ENCODE measurements at places on chromosomes 7 and 10.

DNA sequence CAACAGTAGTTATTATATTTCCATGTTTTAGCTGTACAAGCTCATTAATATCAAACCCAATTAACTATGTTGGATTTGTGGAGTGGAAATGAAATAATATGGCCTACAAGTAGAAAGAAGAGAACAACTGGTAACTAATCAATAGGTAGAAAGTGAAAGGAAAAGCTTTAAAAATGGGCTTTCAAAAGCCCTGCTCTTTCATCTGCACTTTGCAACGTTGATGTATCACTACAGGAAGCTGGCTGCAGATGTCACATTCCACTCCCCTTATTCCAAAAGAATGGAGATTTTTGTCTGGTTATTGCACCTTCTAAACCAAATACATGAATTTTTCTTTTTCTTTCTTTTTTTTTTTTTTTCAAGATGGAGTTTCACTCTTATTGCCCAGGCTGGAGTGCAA is 11.7 kb upstream of the MKI67 start:
- H3K36me3 ChIP-seq: no peaks in the 10 kb centered on the region
- H3K4me1 ChIP-seq: no peaks in the 10 kb centered on the region
- H3K4me3 ChIP-seq: no peak overlapping the region
- H3K27ac ChIP-seq: no peak overlapping the region

DNA sequence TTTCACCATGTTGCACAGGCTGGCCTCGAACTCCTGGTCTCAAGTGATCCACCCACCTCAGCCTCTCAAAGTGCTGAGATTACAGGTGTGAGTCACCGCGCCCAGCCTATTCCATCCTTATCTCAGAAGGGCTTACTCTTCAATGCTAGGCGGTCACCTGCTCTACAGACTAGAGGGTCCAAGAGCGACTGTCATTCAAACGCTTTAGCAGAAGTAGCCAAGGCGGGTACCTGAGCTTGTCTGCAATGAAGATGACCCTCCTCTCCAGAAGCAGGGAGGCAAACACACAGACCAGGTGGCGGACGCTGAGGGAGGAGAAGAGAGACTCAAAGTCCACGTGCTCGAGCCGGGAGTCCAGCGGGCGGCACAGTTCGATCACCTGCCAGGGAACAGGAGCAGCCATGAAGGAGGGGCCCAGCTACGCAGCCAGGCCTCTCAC is 65.1 kb upstream of the MKRN1 start:
- peaks cover 4% of the 10 kb centered on the region for H3K4me1 ChIP-seq
- H3K4me3 ChIP-seq: no peak overlapping the region
- H3K27me3 ChIP-seq: peaks cover 18% of the 10 kb centered on the region
- DNase-seq: no peak

DNA sequence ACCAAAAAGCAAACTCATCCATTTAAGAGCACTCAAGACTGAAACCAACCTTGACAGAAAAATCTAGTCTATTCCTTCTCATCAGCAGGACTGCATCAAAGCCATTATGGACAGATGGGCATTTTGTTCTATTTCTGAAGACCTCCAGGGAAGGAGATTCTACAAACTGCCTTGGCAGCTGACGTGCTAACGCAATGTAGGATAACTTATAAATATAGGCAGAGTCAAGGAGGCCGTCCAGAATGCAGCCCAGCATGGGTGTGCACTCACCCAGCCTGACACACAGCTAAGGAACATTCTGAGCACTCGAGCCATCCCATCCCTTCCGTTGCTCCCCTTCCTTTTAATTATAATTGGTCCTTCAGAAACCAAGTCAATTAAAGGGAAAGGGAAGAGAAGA is 25.3 kb upstream of the NEBL start:
- DNase-seq: no peak
- H3K4me3 ChIP-seq: no peak overlapping the region
- H3K27me3 ChIP-seq: no peaks in the 10 kb centered on the region
- H3K27ac ChIP-seq: no peak overlapping the region
- H3K36me3 ChIP-seq: no peaks in the 10 kb centered on the region

- peak overlapping the region; percentile 5 for H3K27ac ChIP-seq
- H3K27me3 ChIP-seq: no peaks in the 10 kb centered on the region
- no peak for DNase-seq
- no peaks in the 10 kb centered on the region for H3K36me3 ChIP-seq
- H3K4me3 ChIP-seq: no peak overlapping the region
- H3K4me1 ChIP-seq: peaks cover 8% of the 10 kb centered on the region
Measured at GRCh38 chr10:3867454-3868270, 82.7 kb upstream of the KLF6 start.

- H3K4me3 ChIP-seq: no peak overlapping the region
- H3K4me1 ChIP-seq: no peaks in the 10 kb centered on the region
- H3K27me3 ChIP-seq: no peaks in the 10 kb centered on the region
- no peak overlapping the region for H3K27ac ChIP-seq
- no peak for DNase-seq
Measured at GRCh38 chr10:55200020-55200419, 399.0 kb upstream of the PCDH15 start.

- no peak for DNase-seq
- peaks cover 37% of the 10 kb centered on the region for H3K36me3 ChIP-seq
- H3K27me3 ChIP-seq: no peaks in the 10 kb centered on the region
- H3K27ac ChIP-seq: no peak overlapping the region
Measured at GRCh38 chr10:86446440-86446839, 75.2 kb downstream of the WAPL start.

DNA sequence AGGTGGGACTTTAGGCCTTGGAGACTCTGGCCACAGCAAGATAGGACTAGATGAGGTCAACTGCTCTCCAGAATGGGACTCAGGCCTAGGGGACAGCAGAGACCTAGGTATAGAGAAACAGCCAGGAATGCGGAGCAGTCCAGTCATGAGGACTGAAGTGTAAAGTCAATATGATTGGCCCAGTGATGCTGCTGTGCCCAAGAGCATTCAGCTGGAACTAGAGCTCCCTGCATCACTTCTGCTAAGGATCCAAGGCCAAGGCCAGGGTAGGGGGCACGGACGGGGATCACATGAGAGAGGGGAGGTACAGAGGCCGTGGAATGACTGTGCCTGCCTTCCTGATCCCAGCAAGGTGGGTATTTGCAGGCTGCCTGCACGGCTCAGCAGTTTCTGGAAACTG is 237.9 kb downstream of the FRMD4A start:
- no peak overlapping the region for H3K27ac ChIP-seq
- no peaks in the 10 kb centered on the region for H3K36me3 ChIP-seq
- H3K4me1 ChIP-seq: no peaks in the 10 kb centered on the region
- H3K27me3 ChIP-seq: no peaks in the 10 kb centered on the region

- peaks cover 41% of the 10 kb centered on the region for H3K27me3 ChIP-seq
- H3K4me1 ChIP-seq: peaks cover 6% of the 10 kb centered on the region
- no peak for DNase-seq
- H3K27ac ChIP-seq: no peak overlapping the region
- no peaks in the 10 kb centered on the region for H3K36me3 ChIP-seq
- no peak overlapping the region for H3K4me3 ChIP-seq
Measured at GRCh38 chr10:48491392-48492139, 113.3 kb downstream of the ARHGAP22 start.

DNA sequence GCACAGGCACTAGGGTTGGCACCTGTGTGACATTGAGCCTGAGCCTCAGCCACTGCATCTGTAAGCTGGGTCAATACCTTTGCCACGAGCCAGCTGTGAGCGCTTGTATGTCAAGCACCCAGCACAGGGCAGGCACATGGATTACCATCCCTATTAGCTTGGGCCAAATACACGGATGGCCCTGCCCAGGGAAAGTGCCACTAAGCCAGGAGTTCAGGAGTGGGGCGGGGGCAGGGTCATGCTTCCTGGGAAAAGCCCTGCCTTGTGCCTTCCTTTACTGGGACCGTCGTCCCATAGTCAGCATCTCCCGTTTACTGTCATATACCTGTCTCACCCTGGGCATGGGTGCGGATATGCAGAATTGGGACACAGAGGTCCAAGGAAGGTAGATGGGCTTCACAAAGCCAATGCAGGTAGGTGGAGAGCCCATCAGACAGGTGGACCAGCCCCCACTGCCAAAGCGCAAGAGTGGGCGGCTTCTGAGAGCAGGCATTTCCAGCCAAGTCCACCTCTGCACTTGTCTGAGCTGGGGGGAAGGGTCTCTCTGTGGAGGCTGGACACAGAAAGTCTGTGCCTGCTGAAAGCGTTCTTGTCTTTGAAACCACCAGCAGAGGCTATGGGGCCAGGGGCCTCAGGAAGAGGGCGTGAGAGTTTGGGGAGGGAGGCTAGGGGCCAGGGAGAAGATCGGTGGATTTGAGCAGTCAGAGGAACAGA is 72.6 kb downstream of the VWA2 start:
- DNase-seq: no peak
- no peaks in the 10 kb centered on the region for H3K36me3 ChIP-seq
- H3K27me3 ChIP-seq: no peaks in the 10 kb centered on the region
- peaks cover 2% of the 10 kb centered on the region for H3K4me1 ChIP-seq
- no peak overlapping the region for H3K4me3 ChIP-seq
- no peak overlapping the region for H3K27ac ChIP-seq

DNA sequence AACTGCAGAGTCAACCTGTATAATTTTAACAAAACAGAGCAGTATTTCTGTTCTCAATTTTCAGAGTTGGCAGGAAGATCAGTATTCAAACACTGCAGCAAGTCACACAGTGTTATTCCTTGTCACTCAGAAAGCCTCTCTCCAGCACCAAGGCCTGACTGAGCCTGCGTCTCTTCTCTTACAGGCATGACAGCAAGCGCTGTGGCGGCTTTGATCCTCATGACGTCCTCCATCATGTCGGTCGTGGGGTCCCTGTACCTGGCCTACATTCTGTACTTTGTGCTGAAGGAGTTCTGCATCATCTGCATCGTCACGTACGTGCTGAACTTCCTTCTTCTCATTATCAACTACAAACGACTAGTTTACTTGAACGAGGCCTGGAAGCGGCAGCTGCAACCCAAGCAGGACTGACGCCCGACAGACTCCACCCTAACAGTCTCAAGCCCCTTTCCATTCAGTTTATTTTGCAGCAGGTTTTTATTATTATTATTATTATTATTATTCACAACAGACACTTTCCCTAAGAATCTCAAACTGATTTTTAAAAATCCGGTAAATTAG is 28.0 kb downstream of the GUSB start:
- no peak for DNase-seq
- H3K27ac ChIP-seq: no peak overlapping the region
- peaks cover 8% of the 10 kb centered on the region for H3K36me3 ChIP-seq
- no peaks in the 10 kb centered on the region for H3K4me1 ChIP-seq

DNA sequence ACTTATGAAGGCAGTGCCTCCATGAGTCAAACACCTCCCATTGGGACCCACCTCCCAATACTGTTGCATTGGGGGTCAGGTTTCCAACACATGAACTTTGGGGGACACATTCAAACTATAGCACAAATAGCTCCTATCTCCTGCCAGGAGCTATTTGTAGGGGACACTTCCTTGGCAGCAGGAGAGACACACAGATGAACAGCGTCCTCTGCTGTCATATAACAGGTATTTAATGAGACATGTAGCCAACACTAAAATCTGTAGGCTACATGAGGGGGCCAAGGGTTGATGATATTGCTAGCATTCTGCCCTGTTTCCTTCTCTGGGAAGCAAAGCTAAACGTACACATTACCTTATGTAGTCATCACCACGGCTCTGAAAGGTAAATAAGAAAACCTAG is 2.6 kb upstream of the GPR26 start:
- no peak for DNase-seq
- no peak overlapping the region for H3K4me3 ChIP-seq
- no peaks in the 10 kb centered on the region for H3K4me1 ChIP-seq
- H3K27me3 ChIP-seq: peaks cover 18% of the 10 kb centered on the region
- H3K36me3 ChIP-seq: no peaks in the 10 kb centered on the region

DNA sequence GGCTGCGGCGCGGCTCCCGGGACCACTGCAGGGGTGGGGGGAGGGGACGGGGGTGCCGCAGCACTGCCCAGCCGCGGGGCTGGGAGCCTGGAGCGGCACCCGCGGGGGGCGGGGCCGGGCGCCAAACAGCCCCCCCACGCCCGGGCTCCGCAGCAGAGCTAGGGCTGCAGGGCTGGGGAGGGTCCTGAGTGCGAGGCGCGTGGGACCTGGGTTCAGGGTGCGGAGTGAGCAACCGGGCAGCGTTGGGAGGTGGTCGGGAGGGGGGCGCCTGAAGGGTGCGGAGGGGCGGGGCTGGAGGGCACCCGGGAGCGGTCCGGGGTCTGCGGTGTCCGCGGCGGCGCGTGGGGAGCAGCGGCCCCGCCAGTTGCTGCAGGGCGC is 528 bp downstream of the CAMK2G start:
- peaks cover 74% of the 10 kb centered on the region for H3K4me1 ChIP-seq
- H3K36me3 ChIP-seq: peaks cover 8% of the 10 kb centered on the region
- H3K27me3 ChIP-seq: no peaks in the 10 kb centered on the region
- DNase-seq: no peak
- no peak overlapping the region for H3K4me3 ChIP-seq

- no peak overlapping the region for H3K27ac ChIP-seq
- peaks cover 4% of the 10 kb centered on the region for H3K27me3 ChIP-seq
- DNase-seq: no peak
- no peaks in the 10 kb centered on the region for H3K4me1 ChIP-seq
- no peak overlapping the region for H3K4me3 ChIP-seq
- no peaks in the 10 kb centered on the region for H3K36me3 ChIP-seq
Measured at GRCh38 chr7:87608431-87608830, 7.7 kb upstream of the ABCB1 start.

- H3K27me3 ChIP-seq: no peaks in the 10 kb centered on the region
- DNase-seq: no peak
- H3K36me3 ChIP-seq: no peaks in the 10 kb centered on the region
- H3K4me3 ChIP-seq: no peak overlapping the region
- H3K4me1 ChIP-seq: no peaks in the 10 kb centered on the region
- no peak overlapping the region for H3K27ac ChIP-seq
Measured at GRCh38 chr7:159095979-159096411, 48.7 kb downstream of the VIPR2 start.
